AML-193 (cell line): ENCODE measurements at places on chromosomes 13 and 19.
A peak's percentile ranks its signal among the peaks of the same experiment; 100 is the strongest.

GRCh38 chr13:65414187-65414586 lies 1815.9 kb downstream of the PCDH9 start:
- no peak for DNase-seq

DNA sequence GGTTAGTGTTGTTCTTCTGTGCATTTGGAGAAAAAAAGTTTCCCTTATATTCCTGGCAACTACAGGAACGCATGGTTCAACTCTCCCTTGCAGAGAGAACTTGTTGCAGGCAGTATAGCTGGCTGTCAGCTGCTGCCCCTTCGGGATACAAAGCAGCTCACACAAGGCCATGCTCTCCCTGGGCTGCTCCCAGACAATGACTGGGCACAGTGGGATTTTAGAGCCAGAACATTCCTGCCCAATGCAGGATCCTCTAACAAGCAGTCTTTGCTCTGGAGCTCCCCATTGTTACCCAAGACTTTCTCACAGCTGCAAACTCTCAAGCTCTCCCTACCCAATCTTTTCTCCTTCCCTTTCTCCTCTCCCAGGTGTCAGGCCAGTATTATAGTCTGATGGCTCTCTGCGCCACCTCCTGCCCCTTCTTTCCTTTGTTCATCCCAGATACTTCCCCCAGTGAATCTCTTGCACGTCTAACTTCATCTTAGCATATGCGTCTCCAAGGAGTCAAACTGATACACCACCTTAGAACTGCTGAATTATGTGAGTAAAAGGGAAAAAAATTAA lies 27.5 kb upstream of the SERPINE3 start:
- no peak for DNase-seq

DNA sequence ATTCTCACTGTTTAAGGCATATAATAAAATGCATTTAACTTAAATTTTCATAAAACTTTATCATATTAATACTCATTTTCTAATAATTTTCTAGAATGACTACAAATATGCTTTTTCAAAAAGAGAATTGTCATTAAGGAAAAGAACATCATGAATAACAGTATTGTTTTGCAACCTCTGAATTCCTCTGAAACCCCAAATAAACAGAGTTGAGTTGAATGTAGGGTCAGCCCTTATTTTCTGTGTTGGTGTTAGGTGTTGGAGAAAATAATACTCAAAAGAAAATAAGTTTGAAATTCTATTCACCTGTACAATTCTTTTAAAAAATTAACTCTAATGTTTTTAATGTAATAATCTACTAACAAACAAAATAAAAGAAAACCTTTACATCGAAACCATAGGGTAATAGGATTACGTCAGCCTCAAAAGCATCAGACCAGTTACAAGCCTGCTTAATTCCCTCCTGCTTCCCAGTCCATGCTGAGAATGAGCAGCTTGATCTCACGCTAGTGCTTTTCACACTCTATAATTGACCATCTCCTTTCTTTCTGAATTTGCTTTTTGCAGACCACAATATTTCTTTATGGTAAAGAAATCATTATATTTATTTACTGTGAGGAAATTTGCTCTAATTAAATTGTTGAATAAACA lies 160.9 kb downstream of the PCDH9 start:
- no peak for DNase-seq

DNA sequence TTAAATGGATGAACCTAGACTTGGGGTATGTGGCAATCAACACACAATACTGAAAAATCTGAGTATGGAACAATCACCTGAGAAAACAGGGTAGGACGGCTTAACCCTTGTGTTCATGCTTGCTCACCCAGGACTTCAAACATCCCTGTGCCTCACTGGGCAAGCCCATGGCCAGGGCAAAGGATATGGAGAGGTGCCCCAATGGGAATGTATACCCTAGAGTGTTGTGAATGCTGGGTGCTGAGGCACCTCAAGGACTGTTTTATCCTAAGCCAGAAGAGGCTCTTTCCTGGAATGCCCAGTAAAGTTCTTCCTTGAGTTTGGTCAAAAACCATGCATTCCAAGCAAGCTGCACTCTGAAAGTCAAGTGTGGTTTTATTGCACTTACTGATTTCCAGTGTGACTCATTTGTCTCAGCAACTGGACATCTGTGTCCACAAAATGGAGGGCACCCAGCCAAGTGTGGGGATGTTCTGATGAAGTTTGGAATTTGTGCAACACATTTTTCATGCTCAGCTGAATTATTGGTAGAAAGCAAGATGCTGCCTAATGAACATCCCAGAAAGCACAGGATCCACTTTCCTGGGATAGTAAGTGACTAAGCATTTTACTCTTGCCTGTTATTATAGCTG lies 531.3 kb downstream of the RFC3 start:
- DNase-seq: no peak

DNA sequence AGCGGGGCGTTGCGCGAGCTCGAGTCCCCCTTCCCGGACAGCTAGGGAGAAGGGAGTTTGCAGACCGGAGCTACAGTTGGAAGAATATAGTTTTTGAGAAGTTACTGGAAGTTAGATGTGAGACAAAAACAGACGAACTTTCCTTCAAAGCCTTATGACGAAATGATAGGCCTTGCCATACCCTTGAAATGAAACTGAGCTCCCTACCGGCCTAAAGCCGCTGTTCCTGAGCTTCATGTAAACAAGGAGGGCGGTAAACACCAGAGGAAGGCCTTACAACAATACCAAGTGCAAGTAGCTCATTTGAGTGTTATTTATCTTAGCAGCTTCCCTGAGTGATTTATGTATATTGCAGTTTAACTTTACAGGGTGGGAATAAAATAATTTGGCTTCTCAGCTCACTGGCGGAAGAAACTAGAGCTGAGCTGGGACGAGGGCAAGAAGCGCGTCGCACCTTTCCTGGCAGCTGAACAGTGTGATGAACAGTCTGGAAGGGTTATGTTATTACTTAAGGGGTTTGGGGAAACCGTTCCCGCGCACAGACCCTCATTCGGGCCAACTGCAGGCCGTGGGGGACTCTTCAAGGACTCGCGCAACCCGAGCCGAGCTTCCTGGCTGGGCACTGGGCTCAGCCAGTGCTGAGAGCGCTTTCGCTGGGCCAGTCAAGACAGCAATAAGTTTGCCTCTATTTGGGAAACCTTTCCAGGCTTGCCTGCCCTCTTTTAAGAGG lies 111.2 kb downstream of the KCNRG start:
- DNase-seq: peak; percentile 53

GRCh38 chr13:76307142-76307541 lies 579.1 kb downstream of the KCTD12 start:
- no peak for DNase-seq

GRCh38 chr13:46668302-46668720 lies 115.3 kb downstream of the LRCH1 start:
- peak; percentile 97 for DNase-seq

- DNase-seq: no peak
Observed at GRCh38 chr13:74104661-74105275, 29.4 kb downstream of the KLF12 start.

DNA sequence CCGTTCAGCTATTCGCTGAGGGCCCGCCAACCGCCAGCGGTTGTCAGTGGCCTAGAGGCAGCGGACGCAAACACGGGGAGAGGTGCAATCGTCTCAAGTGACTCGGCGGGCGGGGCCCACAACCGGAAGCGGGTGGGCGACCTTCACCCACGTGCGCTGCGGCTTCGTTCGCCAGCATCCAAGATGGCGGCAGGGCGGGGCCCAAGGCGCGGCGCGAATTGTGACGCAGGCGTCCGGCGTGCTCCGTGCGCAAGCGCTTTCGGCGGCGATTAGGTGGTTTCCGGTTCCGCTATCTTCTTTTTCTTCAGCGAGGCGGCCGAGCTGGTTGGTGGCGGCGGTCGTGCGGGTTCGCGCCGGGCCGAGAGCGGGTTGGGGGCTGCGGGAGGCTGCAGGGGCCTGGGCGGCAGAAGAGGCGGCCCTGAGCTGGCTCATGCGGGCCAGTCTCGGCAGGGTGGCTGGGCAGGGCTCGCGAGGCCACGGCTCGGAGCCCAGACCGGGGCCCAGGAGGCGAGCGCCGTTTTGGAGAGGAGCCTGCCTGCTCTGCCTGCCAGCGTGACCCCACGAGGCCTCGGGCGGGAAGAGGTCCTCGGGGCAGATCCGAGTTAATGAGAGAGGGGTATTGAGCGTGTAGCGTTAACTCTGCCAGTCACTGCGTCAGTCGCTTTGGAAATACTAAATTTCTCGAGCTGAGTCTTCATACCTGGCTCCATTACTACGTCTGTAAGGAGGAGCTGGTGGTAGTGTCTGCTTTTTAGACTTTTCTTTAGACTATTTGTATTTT lies at the start of gene UBA52:
TSS of gene UBA52 (plus strand) at position 294 of the 781 bp plus-strand sequence. CDS start 1,444 bp downstream, outside the sequence.
- peak; percentile 95 for DNase-seq

DNA sequence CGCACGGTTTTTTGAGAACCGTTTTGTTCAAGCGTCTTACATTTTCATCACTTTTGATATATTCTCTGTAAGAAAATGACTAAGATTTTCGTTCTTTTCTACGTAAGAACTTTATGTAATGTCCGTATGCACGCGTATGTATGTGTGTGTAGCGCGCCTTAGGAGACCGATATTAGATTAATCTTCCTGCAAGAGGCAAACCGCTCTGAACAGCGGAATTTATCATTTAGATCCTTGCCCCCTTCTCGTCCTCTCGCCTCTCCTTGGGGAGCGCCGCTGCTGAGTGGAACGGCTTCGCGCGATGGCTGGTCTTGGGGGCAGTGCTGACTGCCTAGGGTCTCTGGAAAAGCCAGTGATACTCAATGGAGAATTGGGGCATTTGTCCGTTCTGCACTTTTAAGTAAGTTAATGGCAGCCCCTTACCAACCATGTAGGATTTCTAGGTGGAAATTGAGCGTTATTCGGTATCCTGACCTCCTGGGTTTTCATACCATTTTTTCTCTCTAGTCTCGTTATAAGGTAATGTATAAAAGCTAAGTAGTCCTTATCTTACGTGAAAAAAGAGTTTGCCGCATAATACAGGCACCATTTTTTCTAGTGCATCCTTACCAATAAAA lies 4.7 kb downstream of the MAB21L1 start:
- no peak for DNase-seq

DNA sequence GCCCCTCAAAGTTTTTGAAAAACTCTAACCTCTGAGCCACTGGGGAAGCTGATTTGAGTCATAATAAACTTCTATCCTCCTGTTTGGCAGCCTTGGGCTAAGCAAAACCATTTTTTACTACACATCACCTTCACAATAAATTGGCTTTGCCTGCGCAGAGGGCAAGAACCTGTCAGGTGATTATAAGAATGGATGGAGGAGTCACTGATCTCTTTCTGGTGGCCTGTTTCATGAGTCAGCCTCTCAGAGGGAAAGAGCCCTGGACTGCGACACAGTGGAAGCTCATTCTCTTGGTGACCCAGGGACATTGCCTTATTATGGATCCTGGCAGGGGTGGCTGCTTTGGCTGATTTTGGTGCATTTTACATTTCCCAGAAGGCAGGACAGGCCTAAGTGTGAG lies 17.5 kb upstream of the PSG9 start:
- no peak for DNase-seq

DNA sequence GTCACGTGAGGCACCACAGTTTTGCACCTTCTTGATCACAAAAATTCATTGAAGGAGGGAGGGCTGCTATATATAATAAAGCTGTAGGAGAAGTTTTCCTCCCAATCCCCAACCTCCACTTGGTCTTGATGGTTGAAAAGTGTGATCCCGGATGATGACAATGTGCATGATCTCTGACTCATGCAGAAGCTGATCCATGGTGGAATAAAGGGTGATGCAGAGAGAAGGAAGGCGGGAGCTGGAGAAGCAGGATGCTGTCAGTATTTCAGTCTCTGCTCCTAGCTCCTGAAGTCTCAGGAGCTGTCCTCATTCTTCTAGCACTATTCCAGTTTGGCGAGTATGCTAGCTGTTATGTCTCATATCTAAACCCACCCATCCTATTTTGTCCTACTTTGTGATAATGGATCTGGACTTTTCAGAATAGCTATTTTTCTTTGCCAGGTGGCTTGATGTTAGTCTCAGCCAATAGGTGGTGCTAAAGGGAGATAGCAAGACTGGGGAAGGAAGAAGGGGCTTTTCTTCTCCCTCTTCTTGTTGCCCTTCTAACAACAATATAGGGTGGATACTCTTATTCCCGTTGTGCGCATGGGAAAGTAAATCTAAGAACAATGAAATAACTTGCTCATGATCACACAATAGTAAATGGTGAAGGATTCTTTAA lies 65.6 kb upstream of the HTR2A start:
- peak; percentile 4 for DNase-seq

- peak; percentile 47 for DNase-seq
Observed at GRCh38 chr13:30255696-30256095, 51.7 kb downstream of the KATNAL1 start.

- no peak for DNase-seq
Observed at GRCh38 chr19:34432797-34433196, 4.6 kb downstream of the UBA2 start.

GRCh38 chr19:36097036-36097435 lies 13.9 kb upstream of the OVOL3 start:
- DNase-seq: no peak

DNA sequence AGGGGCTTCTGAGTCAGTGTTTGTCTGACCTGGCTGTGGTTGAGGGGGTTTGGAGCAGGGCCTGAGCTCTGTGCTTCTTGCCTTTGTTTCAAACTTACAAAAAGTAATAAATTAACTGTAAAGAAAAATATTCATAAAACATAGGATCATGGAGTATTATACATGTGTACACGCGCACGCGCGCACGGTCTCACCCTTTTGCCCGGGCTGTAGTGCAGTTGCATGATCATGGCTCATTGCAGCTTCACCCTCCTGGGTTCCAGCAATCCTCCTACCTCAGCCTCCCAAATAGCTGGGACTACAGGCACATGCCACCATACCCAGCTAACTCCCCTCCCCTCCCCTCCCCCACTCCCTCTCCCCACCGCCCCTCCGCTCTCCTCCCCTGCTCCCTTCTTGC lies 23.5 kb downstream of the TDRD12 start:
- no peak for DNase-seq

- DNase-seq: no peak
Observed at GRCh38 chr19:397321-397720, 11.6 kb downstream of the C2CD4C start.

GRCh38 chr13:40388617-40389016 lies 277.8 kb downstream of the FOXO1 start:
- DNase-seq: peak; percentile 83

DNA sequence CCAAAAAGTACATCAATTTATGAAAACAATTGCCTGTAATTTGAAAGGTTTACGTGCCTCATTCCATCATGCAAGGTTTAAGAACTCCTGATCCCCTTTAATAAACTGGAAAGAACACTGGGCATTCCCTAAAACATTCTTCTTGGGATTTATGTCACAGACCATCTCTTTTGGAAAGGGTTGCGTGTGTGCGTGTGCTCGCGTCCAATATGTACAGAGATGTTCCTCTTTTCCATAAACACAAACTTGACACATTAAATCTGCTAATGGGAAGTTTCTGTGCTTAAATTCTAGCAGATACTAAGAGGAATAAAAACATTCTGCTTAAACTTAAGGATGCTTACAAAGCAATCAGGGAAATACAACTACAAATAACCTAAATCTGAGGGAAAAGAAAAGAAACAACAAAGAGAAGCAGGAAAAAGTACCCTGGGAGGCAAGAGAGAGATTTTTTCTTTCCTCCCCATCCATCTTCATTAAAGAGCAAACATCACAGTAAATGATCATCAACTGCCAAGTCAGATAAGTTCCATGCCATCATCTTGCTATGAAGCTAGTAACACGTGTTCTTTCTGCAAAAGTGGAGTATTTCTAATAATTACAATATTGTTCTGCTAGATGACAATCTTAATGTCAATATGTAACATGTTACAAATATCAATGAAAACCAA lies 83.7 kb downstream of the STK24 start:
- DNase-seq: no peak
